Activated CD8-positive, alpha-beta T cell treated with anti-CD3 and anti-CD28 coated beads for 36 hours (primary cell): ENCODE measurements at places on chromosomes 16 and 17.

- no peak for DNase-seq
These were observed 52.1 kb upstream of the GNG13 start for GRCh38 chr16:852451-853185.

- no peak for DNase-seq
These were observed 146.0 kb downstream of the FTO start for GRCh38 chr16:53849994-53850393.

DNA sequence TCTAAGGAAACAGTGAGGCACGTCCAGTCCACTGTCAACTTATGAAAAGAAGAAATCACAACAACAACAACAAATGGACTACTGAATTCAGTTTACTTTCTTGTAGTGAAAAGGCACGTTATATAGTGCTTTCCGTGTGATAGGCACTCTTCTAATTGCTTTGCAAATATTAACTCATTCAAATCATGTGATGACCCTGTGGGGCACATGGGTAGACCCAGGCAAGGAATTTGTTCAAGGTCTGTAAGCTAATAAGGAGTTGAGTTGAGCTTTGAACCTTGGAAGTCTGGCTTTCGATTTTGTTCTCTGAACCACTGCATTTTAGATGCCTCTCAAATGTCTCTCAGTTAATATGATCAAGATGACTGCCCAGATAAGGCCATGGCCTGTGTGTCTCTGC is 295.1 kb upstream of the RBFOX1 start:
- DNase-seq, result no peak

DNA sequence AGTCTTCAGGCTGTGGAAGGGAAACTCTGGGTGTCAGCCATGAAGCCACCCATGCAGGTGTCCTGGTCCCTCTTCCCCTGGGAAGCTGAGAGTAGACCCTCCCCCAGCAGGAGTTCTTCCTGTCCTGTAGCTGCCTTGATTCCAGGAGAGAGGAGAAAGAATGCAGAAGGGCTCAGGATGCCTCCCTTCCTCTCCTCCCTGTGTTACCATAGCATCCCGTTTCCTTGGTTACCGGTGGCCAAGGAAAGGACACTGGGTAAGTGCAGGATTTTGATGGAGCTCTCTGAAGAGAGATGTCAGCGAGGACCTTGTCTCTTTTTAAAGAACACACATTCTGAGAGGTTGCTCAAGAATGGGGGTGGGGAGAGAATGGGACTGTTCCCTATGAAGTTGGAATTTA is 304.1 kb upstream of the N4BP1 start:
- no peak for DNase-seq

GRCh38 chr17:76404256-76404655 is 19.8 kb downstream of the SPHK1 start:
- no peak for DNase-seq
